ENCODE measurements at places on chromosomes 12 and 14.

- peak; percentile 79 for DNase-seq
Observed at GRCh38 chr12:52945389-52946232, 3.3 kb upstream of the KRT18 start.

- peak; percentile 65 for DNase-seq
Observed at GRCh38 chr12:42090899-42091298, 53.8 kb downstream of the GXYLT1 start.

DNA sequence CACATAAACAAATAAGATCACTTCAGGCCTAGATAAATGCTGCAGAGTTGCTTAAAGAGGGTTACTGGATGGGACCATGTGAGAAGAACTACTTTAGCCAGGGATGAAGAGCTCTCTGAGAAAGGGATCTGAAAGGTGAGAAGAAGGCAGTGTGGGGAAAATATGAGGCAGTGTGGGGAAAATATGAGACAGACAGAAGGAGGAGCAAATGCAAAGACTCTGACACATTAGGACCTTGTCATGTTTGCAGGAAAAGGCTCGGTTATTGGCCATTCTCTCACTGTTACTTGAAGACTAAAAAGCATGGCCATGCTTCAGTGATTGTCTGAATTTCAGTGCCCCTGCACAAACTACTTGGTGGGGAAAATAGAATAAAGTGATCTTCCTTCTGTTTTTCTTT lies 22.7 kb upstream of the TRIM9 start:
- no peak for DNase-seq

GRCh38 chr12:111024205-111024801 lies 103.9 kb upstream of the MYL2 start:
- DNase-seq = peak; percentile 51

- DNase-seq = peak; percentile 36
Observed at GRCh38 chr14:95431199-95432143, 85.0 kb downstream of the SYNE3 start.

All from kidney tubule cell (primary cell).